ENCODE measurements at places on chromosomes 7 and 10.

DNA sequence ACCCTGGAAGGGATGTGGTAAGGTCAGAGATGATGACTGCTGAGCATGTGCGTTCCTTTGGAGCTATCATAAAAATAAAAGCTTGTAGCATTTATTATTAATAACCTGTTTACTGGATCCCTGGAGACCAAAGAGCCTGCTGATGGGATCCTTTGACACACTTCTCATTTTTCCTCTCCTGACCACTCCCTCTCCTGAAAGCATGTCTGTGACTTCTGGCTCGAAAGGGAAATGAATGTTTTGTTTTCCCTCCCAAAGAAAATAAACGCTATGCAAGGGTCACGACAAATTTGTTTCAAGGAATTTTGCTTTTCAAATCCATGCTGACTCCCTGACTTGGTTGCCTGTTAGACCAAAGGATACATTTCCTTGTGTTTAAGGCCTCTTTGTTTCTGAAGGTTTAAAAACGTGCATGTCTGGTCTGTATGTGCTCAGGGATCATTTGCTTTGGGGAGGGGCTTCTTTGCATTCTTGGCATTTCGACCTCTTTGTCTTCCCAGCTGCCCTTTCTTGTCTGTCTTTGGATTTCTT is 185.1 kb upstream of the AGK start:
- DNase-seq, result no peak

DNA sequence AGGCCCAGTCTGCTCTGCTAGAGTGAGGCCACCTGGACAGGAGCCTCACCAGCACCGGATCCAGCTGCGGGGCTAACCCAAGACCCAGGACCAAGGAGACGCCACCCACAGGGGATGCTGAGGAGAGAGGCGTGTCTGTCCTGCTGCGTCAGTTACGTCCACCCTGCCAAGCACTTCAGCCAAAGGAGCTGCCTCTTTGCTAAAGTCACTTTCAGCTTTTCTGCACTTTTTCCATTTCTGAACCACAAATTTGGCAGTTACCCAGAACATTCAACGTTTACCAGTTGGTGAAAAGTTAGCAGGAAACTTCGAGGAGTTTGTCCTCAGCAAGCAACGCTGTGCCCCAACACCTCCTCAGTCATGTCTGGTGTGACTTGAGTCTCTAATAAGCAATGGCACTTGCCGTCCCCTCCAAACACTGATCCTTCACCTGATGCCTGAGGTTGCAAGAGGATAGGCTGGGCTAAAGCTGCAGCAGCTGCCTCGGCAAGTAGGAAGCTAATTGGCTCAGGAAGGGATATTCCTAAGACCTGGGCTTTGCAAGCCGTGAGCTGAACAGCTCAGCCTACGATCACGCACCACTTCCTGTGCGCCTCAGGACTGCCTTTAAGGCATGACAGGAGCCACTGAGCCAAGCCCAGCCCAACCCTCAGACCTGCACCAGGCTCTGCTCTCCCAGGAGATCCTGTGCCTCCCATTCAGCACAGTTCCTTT is 40.1 kb downstream of the KCNH2 start:
- no peak for DNase-seq

DNA sequence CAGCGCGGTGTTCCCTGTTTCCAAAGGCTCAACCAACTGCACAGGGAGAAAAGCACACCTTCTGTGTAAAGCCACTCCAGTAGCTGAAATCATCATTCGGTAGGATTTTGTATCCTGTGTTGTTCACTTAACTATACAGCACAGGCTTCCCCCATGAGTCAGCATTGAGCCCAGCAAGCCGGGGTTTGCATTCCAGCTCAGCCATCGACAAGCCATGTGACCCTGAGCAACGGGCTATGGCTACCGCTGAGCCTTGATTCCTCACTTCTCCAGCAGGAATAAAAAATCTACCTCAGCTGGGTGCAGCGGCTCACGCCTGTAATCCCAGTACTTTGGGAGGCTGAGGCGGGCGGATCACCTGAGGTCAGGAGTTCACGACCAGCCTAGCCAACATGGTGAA is 44.1 kb upstream of the ATP6V0A4 start:
- no peak for DNase-seq

GRCh38 chr7:3721422-3721821 is 420.4 kb downstream of the SDK1 start:
- no peak for DNase-seq

DNA sequence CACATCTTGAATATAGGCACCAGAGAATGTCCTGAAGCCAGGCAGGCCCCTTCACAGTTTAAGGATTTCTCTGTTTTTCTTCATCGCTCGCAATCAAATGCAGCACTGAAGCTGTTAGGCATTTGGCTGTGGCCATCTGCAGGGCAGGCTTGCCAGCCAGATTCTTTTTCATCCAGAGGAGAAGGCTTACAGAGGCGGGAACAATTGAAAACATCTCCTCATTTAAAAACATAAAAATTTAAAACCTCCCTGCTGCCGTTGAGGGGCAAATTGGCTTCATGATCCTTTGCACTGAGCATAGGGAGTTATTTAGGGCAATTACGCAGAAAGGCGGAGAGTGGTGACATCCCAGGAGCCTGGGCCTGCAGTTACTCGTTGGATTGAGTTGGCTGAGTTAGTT is 500.0 kb downstream of the TYW1 start:
- DNase-seq, result no peak

DNA sequence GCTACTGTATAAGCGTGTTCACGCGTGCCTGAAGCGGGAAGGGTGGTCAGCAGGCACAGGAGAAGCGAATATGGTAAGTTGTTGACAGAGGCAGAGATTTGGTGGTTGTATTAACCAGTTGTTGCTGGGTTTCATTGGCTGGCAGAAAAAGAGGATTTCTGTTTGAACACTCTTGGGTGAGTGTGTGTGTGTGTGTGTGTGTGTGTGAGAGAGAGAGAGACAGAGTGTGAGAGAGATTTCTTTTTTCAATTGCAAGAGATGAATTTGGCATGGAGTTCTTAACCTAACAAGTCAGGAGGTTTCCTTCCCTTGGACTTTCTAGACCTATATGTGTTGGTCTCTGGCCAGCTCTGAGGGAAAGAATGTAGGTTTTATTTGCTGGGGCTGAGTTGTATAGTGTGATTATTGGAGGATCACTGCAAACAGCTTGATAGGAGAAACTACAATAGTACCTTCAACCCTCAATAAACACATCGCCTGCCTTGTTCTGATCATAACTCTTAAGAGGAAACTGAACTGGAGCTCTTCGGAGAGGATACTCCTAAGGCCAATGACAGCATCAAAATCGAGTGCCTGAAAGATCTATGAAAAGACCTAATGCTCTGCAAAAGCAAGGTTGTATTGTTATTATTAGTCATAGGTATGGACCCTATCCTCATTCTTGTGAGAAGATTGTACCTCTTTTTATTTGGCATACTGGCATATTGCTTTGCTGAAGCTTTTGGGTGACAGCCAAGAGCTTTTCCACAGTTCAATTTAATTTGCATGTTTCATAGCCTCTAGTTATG is 1.2 kb downstream of the MCU start:
- no peak for DNase-seq

GRCh38 chr10:42988069-42988468 is 88.8 kb upstream of the RET start:
- no peak for DNase-seq

- no peak for DNase-seq
Measured at GRCh38 chr10:116828116-116828515, 21.2 kb upstream of the ENO4 start.

DNA sequence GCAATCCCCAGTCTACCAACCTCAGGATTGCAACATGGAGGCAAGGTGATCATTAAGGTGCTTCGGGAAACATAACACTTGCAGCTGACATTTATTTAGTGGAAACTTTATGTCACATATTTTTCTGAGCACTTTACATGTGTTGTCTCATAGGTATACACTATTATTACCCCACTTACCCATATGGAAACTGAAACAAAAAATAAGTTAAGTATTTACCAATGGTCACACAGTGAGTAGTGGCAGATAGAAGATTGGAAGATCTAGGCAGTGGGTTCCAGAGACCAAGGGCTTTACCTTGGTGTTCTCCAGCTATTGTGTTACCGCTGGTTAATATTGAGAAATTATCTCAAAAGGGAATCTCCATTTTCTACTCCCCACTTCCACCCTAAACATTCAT is 1279.1 kb upstream of the SORCS1 start:
- DNase-seq, result no peak

DNA sequence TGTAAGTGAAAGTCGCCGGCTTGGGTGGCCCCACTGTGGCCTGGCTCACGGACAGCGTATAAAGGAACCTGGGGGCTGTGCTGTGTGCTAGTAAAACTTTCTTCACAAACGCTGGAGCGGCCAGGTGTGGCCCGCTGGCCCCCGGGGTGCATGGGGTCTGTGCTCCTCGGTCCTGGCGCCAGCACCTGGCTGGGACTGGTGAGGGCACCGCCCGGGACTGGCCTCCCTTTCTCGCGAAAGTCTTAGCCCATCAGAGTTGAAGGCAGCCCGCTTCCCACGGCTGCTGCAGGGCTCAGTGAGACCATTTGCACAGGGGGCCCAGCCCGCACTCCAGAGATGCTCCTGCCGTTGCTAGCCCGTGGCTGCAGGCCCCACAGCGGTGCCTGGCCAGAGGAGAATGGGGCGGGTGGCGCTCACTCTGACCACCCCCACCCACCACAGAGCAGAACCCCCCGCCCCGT is 5.8 kb downstream of the PWWP2B start:
- no peak for DNase-seq

- DNase-seq, result no peak
Measured at GRCh38 chr10:107025676-107026075, 138.8 kb downstream of the SORCS1 start.

GRCh38 chr10:130962240-130963051 is 349.1 kb downstream of the TCERG1L start:
- DNase-seq, result no peak

DNA sequence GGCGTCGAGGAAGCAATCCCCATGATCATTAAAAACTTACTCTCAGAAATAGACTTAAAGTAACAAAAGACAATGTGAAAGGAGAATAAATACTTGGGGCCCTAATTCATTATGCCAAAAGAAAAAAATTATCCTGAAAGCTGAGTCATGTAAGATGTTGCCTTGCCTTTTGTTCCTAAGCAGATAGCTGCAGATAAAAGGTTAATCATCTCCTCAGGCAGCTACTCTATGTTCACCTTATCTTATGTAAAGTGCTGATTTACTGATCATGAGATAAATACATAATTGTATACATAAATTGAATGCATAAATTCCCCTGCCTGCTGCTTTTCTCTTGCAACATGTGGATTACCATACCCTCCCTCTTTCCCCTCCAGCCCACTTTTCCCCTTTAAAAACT is 28.1 kb upstream of the CREB3L2 start:
- no peak for DNase-seq

DNA sequence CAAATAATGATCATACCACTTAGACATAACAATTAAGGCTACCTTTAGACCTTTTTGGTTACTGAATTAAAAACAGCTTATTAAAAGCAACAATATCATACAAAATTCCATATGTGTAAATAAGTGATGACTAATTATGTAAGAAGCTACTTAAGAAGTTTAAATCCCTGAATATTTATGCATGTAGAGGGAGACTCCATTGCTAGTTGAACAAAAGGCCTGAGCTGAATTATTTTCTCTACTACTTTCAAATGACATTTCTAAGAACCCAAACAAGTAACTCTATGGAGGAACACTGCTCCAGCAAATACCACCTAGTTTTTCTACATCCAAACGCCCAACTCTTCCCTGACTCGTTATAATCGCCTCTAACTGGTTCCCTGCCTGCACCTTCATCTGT is 31.5 kb downstream of the EPC1 start:
- DNase-seq, result no peak

DNA sequence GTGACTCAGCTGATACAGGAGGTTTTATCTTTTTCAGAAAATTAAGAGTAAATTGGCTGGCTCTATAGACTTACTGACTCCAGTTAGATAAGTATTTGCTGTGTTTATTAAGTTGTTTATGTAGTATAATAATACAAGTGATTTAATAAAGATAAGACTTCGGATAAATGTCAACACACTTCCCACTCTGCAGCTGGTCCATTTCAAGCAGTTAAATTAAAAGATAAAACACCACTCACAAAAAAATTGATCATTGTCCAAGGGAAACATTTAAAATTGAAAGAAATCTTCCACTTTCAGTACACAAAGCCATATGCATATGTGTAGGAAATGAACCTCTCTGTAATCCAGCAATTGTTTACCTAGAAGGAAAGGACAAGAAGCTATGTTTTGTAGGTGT is 106.1 kb upstream of the SP8 start:
- no peak for DNase-seq

GRCh38 chr10:70931168-70931815 is 42.9 kb upstream of the PCBD1 start:
- no peak for DNase-seq

- no peak for DNase-seq
Measured at GRCh38 chr7:22277375-22277774, 79.6 kb downstream of the RAPGEF5 start.

DNA sequence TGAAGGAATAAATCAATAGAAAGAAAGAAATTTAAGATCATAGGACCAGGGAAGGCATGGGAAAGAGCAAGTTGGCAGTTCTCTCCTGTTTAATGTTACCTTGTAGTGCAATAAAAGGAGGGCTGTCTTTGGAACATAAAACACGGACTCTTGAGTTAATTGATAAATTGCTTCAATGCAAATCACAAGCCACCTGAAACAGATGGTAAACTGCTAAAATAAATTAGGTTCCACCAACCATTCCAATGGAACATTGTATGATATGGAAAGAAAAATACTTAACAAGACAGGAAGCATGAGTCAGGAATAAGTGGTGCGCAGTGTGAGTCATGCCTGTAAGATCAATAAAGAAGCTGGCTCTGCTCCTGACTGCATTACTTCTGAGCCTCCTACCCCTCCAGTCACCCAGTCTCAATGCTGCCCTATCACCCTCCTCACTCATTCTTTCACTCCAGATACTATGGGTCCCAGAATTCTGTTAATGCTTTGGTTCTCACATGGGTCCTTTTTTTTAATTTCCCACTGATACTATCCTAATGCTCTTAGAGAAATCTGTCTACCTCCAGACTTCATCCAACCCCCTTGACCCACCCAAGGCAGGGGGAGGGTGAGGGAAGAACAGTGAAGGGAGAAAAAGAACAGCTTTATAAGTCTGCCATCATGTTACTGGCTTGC is 78.9 kb downstream of the LRRC17 start:
- DNase-seq, result no peak

- no peak for DNase-seq
Measured at GRCh38 chr7:152516216-152516615, 80.4 kb upstream of the KMT2C start.

GRCh38 chr10:112820320-112820719 is 129.7 kb upstream of the TCF7L2 start:
- DNase-seq, result no peak

DNA sequence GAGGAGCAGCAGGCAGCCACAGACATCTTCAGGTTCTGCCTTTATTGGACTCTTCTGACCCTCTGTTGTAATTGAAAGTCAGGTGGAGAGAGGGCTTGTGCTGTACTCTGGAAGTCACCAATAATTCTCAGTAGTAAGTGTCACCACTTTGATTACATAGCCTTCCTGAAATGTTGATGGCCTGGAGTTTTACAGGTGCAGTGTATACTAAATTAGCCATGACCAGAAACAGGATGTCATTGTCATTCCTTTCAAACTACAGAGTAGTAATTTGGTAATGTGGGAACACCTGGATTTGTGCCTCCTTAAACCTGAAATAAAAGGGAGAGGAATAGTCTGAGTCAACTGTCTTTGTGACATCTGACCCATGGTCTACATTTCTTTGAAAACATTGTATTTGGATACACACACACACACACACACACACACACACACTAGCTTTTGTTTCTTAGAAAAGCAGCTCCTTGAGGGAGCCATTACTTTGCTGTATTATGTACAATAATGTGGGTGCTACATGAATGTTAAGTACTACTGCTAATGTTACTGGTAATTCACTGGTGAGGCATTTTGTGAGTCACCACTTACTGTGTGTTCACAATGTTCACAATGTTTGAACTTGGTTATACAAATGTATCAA is 19.6 kb downstream of the ARL4A start:
- no peak for DNase-seq

GRCh38 chr7:37724732-37725131 is 41.2 kb downstream of the GPR141 start:
- no peak for DNase-seq
